ENCODE measurements at places on chromosomes 6 and 20.

- DNase-seq, result no peak
Measured at GRCh38 chr6:147061252-147061651, 143.0 kb upstream of the STXBP5 start.

DNA sequence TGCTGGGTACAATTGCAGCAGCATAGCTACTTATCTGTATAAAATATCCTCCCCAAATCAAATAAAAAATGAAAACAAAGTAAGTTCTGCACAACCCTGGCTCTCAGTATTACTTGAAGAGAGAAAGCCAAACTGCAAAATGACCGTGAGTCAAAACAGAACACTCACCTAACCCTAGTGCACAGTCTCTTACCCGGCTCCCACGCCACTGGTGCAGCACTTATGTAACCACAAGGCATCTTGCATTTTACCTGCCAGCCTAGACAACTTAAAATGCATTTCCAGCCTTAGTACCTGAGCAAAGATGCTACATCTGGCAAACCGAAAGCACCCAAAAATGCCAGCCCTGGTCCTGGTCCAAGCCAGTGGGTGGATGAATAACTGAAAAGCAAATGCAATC is 12.4 kb upstream of the SIRPB1 start:
- DNase-seq, result no peak

- no peak for DNase-seq
Measured at GRCh38 chr6:158499601-158500000, 60.3 kb upstream of the TMEM181 start.

DNA sequence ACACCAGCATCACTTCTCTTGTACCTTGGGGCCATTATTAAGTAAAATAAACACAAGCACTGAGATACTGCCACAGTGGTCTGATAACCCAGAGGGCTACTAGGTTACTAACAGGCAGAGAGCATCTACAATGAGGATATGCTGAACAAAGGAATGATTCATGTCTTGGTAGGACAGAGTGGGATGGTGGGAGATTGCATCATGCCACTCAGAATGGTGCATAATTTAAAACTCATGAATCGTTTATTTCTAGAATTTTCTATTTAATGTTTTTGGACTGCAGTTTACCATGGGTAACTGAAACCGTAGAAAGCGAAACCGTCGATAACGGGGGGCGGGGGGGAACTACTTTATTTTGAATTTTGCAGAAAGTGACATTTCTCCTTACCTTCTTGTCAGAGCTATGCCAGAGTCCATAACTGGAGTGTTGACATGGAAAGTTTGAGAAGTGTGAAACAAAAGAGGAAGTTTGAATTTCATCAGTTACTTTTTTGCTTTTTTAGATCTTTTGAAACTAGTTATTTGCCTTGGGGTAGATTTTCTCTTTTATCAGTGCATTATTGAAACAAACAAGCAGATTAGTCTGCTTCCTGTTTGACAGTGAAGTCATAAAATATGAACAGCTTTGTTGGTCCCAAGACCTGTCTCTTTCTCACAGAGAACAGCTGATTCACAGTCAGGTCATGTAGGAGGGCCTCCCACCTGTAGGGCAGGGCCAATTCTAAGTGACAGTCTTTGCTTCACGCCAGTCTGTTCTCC is 124.9 kb downstream of the KLHL32 start:
- no peak for DNase-seq

DNA sequence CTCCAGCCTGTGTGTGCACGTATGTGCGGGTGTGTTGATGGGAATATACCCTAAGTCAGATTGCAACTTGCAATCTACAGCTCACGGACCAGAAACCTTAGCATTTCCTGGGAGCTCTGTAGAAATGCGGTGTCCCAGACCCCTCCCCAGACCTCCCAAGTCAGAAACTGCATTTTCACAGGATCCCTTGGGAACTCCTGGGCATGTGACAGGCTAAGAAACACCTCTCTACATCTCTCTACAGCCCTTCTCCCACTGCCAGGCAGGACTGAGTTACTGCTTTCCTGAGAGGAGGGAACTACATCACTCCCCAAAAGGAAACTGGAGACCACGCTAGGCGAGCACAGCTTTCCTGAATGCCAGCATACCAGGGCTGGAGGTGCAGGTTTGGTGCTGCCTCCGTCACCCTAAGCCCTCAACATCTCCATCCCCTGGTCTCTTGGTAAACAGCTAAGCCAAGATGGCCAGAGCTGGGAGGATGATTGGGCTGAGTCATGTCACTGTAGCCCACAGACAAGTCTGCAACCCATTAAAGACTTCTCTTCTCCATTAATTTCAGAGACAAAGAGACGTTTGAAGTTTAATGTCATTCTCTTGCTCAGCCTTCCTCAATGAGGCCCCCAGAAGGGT is 194.4 kb downstream of the BMP7 start:
- DNase-seq, result no peak

DNA sequence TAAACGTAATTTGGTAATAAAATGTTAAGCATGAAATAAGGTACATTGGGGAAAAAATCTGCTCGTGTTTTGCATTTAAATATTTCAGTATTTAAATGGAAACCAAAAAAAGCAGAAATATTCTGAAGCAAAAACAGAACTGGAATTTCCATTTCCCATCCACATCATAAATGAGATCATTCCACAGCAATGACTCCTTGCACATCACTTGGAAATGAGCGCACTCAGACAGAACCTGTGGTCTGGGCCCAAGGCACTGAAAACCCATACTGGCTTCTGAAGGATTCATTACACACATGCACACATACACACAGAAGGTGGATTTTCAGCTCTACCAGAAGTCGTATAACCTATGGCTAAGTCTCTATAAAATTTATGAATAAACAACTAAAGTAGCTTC is 174.8 kb downstream of the IBTK start:
- no peak for DNase-seq

GRCh38 chr20:8425802-8426201 is 293.7 kb downstream of the PLCB1 start:
- DNase-seq, result no peak

- no peak for DNase-seq
Measured at GRCh38 chr6:158357570-158358216, 45.4 kb downstream of the TULP4 start.

GRCh38 chr6:11416936-11417576 is 120.5 kb upstream of the TMEM170B start:
- no peak for DNase-seq

DNA sequence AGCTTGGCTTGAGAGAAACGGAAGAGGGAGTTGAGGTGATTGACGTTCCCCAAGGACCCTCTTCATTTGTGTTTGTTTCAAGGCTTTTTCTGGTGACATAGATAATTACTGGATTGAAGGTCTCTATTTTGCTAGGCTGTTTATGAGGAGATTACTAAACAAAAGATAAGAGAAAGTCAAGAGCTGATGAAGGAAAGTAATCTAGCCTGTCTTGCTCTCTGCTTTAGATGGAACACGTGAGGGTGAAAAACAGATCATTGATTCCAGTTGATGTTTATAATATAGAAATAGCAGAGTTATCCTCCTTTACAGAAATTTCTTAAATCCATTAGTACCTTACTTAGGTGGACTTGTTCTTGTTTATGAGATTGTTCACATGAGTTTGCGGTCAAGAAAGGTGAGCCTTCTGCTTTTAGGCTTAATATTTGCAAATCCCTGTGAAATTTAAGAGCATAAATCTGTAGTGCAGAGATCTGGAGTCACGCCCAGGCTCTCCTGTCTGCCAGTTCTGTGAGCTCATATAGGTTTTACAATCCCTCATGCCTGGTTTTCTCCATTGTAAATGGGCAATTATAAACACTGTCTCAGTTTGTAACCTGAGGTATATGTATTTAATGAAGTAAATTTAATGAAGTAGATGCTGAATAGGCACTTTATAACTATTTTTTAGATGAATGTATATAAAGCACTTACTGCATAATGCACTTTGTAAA is 272.8 kb downstream of the NKAIN2 start:
- no peak for DNase-seq

GRCh38 chr6:152300517-152300916 is 336.6 kb downstream of the SYNE1 start:
- no peak for DNase-seq

- DNase-seq, result no peak
Measured at GRCh38 chr20:38979842-38980241, 17.7 kb downstream of the DHX35 start.

- no peak for DNase-seq
Measured at GRCh38 chr6:142567461-142567860, 265.7 kb downstream of the ADGRG6 start.

DNA sequence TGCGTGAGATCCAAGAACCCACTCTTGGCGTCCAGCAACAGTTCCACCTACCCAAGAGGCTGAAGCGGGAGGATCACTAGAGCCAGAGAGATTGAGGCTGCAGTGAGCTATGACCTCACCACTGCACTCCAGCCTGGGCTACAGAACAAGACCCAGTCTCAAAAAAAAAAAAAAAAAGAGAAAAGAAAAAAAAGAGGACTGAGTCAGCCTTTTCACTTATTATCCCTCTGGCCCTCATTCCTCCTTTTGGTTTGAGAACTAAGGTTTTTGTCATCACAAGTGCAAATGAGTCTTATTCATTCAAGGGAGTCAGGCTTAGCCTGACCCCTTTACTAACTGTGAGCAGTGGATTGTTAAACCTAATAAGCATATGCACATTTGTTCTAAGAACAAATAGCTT is 37.9 kb upstream of the JARID2 start:
- DNase-seq, result no peak

DNA sequence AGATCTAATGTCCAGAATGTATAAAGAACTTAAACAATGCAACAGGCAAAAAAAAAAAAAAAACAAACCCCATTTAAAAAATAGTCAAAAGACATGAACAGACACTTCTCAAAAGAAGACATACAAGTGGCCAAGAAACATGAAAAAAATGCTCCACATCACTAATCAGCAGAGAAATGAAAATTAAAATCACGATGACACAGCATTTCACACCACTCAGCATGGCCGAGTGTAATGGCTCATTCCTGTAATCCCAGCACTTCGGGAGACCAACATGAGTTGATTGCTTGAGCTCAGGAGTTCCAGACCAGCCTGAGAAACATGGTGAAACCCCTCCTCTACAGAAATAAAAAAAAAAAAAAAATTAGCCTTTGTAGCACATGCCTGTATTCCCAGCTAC is 701.4 kb upstream of the NRSN1 start:
- DNase-seq, result no peak

DNA sequence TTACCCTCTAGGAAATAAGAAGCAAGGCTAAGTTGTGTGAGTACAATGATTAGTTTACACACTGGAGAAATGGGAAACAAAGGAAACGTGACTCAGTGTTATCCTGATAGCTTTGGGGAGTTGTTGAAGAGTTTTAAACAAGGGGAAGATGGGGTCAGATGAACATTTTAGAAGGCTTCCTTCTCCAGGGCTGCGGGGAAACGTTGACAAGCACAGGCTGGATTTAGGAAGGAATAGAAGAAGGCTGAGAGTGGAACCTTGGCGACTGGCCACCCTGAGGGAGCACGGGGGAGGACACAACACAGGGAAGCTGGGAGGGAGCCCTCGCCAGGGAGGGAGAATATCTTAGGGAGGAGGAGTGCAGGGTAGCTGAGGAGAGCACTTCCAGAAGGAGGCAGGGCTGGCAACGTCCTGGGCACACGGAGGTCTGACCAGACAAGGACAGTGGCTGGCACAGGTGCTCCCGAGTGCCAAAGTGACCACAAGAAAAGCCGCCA is 134.7 kb downstream of the AIG1 start:
- no peak for DNase-seq

DNA sequence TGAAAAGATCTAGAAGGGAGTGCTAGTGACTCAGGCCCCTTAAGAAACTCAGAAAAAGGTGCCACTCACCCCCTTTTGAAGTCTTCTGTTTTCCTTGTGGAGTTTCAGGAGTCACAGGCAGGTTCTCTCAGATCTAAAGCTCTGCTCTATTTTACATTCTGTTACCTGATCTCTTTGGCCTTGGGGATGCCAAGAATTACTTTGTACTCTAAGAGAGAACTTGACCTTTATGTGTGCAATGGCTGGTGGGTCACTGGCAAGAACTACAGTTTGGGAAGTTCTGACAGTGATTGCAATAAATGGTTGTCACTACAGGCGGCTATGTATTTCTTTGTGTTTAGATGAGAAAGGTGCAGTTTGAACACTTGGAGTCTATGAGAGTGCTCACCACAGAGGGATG is 24.2 kb upstream of the ENPP4 start:
- DNase-seq, result no peak

- DNase-seq, result no peak
Measured at GRCh38 chr6:6942831-6943230, 164.9 kb upstream of the RREB1 start.

- DNase-seq, result peak; percentile 11
Measured at GRCh38 chr6:80094017-80094416, 12.5 kb upstream of the BCKDHB start.

DNA sequence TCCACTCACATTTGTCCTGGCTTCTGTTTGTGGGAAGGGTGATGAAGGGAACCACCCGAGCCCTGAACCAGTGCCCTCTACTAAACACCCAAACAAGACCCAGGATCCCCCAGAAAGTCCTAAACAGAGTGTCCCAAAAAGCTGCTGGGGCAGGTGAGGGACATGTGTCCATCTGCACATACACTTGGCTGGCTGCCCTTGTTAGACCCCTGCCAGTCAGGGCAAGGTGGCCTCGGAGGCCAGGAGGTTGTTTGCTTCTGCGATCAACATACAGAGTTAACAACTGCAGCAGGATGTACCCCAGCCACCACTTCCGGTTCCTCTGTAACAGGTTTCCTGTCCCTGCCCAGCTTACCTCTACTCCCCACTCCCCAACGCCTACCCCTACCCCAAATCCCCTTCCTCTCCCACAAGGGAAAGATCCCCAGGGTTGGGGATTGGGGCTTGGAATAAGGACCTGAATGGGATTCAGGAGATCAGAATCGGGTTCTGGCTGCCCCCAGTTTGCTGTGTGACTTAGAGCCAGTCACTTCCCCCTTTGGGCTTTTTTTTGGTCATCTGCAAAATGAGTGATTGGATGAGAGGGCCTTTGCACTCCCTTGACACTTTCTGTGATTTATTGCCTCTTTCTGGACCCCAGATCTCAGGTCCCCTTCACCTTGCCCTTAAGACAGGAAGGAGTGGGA is 13.9 kb downstream of the DEF6 start:
- no peak for DNase-seq

GRCh38 chr20:5657190-5657875 is 92.9 kb upstream of the SHLD1 start:
- no peak for DNase-seq

DNA sequence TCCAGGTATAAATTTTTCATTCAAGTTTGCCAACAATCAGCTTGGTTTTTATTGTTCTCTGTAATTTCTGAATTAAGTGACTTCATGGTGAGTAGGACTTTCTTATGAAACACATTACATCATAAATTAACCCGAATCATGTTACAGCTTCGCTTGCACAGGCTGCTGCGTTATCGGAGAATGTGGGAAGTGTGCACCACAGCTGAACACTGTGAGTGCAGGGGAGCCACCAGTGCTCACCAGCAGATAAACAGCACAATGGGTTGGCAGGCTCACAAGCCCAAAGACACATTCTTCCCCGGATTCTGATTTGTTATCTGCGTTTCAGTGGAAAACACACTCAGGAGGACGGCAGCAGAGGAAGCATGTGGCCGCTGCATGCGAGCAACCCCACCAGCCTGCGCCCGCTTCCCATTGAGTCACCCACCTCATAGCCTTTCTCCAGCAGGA is 121.1 kb downstream of the GMDS start:
- DNase-seq, result no peak

- DNase-seq, result no peak
Measured at GRCh38 chr6:134724771-134725340, 225.0 kb downstream of the ALDH8A1 start.

Measured in T47D (cell line).